ENCODE measurements at places on chromosomes 16 and 17.

DNA sequence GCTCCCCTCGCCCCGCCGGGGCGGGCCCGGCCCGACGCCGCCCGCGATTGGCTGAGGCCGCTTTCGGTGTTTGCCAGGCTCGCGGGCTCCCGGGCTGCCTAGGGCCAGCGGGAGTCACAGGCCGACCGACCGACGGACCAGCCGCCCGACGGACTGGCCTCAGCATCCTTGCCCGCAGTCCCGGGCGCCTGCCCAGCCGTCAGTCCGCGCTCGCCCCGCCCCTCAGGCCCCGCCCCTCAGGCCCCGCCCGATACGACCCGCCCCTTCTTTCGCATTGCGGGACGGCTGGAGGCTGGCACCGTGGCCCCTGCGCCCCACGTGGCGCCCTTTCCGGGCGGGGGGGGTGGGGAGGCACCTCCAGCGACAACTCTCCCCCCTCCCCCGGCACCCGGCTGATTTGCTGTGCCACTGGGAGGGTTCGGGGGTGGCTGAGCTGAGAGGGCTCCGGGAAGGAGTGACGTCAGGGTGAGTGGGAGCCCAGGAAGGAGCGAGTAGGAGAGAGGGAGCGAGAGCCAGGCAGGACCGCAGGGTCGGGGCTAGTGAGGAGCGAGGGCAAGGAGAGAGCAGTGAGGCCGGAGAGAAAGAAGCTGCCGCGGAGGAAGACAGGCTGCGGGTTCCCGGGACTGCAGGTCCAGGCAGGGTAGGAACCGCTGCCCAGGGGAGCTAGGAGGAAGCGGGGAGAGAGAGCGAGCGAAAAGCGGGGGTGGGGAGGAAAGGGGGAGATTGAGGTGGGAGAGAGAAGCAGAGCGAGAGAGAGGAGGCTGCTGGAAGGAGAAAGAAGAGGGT, at the start of gene ASPHD1:
TSS of gene ASPHD1 (plus strand) at position 387 of the 786 bp plus-strand sequence. CDS start 484 bp downstream, outside the sequence.
- DNase-seq: peak; percentile 78

DNA sequence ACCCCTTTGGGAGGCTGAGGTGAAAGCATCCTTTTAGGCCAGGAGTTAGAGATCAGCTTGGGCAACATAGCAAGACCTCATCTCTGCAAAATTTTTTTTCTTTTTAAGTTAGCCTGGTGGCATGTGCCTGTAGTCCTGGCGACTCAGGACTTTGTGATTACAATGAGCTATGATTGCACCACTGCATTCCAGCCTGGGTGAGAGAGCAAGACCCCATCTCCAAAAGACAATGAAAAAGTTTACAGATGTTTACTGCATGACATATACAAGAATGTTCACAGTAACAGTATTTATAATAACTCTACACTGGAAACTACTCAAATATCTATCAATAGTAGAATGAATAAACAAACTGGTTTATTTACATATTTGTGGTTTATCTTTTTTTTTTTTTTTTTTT, 33.1 kb upstream of the CCL22 start:
- no peak for DNase-seq

GRCh38 chr17:37818689-37819088, 73.8 kb upstream of the HNF1B start:
- DNase-seq: no peak

- DNase-seq: peak; percentile 80
Observed at GRCh38 chr16:49776085-49776595, 79.8 kb downstream of the ZNF423 start.

GRCh38 chr16:16127469-16128116, 95.7 kb downstream of the ABCC6 start:
- peak; percentile 87 for DNase-seq

DNA sequence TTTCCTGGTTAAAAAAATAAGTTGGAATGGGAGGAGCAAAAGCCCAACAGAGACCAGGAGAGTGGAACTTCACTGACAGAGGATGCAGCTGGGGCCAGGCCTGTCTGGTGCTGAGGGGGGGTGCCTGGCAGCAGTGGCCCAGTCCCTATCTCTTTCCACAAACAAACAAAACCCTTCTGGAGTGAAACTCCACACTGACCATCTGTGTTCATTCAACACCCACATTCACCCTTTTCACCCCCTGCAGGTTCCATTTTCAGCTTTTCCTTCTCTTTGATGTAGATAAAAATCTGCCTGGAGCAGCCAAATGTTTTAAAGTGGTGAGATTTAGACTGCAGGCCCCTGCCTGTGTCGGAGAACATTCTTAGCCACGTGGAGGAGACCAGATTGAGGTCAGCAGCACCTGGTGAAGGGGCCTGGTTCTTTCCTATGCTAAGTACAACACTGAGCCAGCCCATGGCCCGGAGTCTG, 161.4 kb upstream of the CDH11 start:
- no peak for DNase-seq

- DNase-seq: no peak
Observed at GRCh38 chr16:78034530-78034929, 12.2 kb downstream of the CLEC3A start.

DNA sequence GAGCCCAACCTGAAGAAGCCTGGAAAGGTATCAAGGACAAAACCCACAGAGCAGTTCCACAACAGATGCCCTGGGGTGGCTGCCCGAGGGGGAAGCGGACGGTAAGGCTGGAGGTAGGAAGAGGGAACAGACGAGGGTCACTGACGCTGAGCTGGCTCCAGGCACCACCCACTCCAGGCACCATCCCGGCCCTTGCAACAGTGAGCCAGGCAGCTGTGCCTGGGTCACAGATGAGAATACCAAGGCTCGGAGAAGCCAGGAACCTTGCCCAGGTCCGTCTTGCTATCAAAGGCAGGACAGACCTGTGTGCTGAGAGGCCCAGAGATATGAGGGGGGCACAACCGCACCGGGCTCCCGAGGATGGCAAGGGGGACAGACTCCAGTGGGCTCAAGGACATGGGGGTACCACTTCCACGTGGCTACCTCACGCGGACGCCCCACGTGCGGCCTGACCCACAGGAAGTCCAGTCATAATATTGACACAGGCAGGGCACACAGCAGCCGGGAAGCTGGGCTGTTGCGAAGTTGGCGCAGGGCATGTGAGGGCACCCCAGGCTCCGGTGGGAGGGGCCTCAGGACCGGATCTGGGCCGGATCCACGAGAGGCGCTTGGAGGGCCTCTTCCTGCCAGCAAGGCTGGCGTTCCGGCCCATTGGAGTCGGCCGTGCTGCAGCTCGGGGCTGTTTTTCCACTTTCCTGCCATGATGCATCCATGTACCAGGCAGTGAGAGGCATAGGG, 29.9 kb downstream of the PEMT start:
- peak; percentile 82 for DNase-seq

GRCh38 chr17:65799869-65800268, 238.4 kb upstream of the AXIN2 start:
- DNase-seq: no peak

- no peak for DNase-seq
Observed at GRCh38 chr17:44375196-44376017, 11.8 kb upstream of the FAM171A2 start.

DNA sequence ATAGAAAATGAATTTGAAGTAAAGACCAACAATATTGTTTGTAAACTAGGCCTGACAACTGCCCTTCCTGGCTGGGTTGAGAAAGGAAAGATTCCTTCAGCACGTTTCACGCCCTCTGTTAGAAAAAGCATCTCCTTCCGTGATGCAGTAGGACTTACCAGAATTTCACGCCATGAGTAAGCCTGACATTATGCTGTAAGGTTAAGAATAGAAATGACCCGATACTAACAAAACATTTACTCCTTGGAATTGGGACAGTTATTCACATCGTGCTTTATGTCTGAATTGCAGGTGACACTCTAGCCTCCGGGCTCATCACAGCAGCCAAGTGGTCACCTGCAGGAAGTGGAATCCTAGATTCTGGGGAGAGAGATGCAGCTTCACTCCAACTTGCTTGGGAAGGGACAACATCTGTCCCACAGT, 17.5 kb downstream of the MARCHF10 start:
- DNase-seq: no peak

DNA sequence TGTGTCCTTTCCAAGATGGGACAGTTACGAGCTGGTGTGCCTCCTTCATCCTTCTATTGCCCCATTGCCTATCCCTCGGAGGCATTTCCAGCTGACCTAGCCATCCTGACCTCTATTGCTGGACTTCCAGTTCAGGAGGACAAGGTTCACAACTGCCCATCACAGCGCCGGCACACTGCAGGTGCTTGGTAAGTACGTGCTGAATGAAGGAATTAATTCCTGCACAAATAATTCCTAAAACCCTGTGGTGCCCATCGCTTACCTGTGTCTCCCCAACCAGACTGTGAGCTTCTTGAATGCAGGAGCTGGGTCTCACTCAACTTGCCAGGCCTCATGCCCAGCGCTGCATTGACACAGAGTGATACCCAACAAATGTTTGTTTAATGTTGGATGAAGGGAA, 13.0 kb downstream of the ALOX15B start:
- peak; percentile 49 for DNase-seq

DNA sequence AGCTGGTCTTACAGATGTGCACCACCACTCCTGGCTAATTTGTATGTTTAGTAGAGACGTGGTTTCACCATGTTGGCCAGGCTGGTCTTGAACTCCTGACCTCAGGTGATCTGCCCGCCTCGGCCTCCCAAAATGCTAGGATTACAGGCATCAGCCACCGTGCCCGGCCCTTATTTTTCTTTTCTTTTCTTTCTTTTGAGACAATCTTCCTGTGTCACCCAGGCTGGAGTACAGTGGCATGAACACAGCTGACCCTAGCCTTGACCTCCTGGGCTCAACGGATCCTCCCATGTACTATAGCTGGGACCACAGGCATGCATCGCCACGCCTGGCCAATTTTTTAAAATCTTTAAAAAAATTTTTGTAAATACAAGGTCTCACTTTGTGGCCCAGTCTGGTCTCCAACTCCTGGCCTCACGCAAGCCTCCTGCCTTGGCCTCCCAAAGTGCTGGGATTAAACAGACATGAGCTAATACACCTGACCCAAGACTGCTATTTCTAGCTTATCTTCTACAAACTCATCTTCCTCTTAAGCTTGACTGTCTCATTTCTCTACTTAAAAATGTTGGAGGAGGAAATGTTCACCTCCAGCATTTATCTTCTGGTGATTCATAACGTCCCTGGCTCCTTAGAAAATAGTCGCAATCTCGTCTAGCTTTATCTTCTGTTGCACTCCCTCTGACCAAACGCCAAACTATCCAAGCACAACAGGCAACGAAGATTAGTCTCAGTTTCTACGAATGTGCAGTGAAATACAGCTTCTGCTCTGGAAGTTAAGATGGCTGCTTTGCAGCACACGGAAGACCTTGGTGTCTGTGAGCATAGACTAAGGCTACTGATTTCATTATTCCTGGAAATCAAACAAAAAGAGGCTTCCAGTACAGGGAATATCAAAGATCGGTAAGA, 8.2 kb upstream of the TMEM94 start:
- DNase-seq: no peak

- no peak for DNase-seq
Observed at GRCh38 chr16:22272870-22273650, 24.1 kb upstream of the POLR3E start.

GRCh38 chr17:14203388-14203787, 33.3 kb downstream of the CDRT15 start:
- no peak for DNase-seq

DNA sequence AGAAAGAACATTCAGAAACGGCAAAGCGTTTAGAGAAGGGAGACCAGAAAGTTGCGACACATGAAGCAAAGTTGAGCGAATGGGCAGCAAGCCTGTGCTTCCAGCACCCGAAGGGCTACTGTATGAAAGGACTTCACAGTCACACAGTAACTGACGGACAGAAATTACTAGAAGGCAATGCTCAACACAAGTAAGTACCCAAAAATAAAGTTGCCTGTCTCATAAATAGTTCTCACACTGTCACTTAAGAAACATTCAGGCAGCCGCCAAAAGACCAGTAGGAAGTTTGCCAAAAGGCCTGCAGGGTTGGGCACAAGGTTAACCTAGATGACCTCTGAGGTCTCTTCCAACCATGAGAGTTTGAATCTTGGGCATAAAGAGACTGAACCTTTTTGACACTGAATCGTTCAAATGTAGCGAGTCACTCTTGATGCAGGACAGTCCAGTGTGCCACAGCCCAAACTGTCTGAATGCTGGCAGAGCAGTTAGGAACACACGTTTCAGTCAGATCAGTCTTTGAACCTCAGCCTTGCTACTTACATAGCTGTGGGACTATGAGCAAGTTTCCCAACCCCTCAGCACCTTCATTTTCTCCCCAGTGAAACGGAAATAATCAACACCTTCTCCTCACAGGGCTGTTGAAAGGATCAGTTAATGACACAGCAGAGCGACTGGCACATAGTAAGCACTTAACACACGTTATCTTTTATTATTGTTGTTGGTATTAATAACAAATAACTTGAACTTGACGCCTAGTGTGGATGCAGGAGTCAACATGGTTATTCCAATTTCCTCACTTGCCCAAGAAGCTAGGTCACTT, 10.4 kb downstream of the NCBP3 start:
- no peak for DNase-seq

- no peak for DNase-seq
Observed at GRCh38 chr16:35150805-35151312, 1691.4 kb downstream of the TP53TG3F start.

- peak; percentile 81 for DNase-seq
Observed at GRCh38 chr16:30924076-30924912, 922 bp downstream of the FBXL19 start.

DNA sequence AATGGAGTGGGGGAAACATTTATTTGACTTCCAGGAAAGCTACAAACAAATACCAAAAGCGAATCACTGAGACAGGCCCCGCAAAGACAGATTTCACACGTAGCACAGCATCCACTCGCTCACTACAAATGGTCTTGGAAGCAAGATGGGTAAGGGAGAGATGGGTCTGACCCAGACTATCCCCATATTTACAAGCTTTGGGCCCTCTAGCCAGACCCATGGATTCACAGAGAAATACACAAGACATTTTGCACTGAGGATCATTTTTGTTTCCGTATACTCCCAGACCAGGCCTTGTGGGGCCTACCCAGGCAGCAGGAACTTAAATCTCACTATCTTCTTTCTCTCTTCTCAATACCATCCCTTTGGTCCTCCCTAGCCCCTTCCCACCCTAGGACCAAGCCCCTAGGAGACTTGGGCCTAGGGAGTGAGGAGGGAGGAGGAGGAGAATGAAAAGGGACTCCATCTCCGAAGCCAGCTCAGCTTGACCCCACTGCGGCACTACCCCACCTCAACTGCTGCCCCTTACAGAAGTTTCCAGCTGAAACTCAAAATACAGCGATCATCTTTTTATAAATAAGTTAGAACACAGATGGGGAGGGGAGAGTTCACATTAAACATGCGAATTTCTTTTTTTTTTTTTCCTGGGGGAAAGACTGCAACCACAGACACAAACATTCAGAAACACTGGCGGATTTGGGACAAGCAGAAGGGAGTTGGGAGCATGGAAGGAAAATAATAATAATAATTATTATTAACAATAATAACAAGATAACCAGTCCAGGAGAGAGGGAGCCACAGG, 1.4 kb upstream of the HOXB3 start:
- no peak for DNase-seq

- DNase-seq: no peak
Observed at GRCh38 chr16:20938426-20938825, 37.9 kb downstream of the LYRM1 start.
